ENCODE measurements at places on chromosomes 11 and 22. TPM values are rescaled to one million over a fixed set of nuclear protein-coding genes. Genes with fewer than 3 reads are reported as not detected.

DNA sequence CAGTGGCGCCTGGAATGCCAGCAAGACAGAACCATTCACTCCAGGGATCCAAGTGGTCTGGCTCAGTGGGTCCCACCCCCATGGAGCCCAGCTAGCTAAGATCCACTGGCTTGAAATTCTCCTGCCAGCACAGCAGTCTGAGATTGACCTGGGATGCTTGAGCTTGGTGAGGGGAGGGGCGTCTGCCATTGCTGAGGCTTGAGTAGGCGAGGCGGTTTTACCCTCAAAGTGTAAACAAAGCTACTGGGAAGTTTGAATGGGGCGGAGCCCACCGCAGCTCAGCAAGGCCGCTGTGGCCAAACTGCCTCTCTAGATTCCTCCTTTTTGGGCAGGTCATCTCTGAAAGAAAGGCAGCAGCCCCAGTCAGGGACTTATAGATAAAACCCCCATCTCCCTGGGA is 125.7 kb upstream of the DDI1 start:
- H3K36me3 ChIP-seq: no peaks in the 10 kb centered on the region
- DNase-seq: no peak
- H3K4me3 ChIP-seq: no peak overlapping the region
- no peak overlapping the region for H3K27ac ChIP-seq

The OR6T1 gene
- not detected for total RNA-seq

- DNase-seq: no peak
- no peaks in the 10 kb centered on the region for H3K27me3 ChIP-seq
- no peak overlapping the region for H3K27ac ChIP-seq
Observed at GRCh38 chr22:36088292-36088691, 59.7 kb upstream of the RBFOX2 start.

DNA sequence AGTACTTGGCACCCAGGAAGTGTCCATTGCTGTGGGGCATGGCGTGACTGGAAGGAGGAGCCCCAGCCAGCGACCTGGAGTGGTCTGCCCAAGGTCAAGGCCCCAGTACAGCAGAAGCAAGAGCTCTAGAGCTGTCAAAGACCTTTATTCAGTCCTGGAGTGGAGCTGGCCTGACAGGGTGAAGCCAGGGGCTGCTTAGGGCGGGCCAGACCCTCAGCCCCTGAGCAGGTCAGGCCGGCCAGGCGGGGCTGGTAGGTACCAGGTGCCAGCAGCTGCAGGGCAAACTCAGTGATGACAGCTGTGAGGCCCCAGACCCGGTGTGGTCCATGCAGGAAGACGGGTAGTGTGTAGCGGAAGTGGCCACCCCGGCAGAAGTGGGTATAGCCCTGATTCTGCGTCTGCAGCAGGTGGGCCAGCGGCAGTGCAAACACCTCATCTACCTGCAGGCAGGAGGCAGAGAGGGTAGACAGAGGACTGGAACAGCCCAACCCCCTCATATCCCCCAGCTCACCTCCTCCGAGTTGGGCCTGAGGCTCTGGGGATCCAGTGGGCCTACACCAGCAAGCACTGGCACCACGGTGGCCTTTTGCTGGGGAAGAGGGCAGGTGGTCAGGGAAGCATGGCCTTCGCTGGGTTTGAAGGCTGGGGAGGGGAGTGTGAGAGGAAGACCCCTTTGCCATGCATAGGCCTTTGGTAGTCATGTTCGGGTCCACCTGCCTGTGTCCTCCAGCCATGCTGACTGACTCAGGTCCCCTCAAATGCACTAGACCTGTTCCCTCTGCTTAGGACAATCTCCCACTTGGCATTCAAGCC is 1.7 kb downstream of the NUDT8 start:
- no peak for DNase-seq
- peak overlapping the region; percentile 29 for H3K27ac ChIP-seq
- H3K4me1 ChIP-seq: peaks cover 15% of the 10 kb centered on the region

- no peak overlapping the region for H3K4me3 ChIP-seq
- no peaks in the 10 kb centered on the region for H3K36me3 ChIP-seq
- no peak overlapping the region for H3K27ac ChIP-seq
- peaks cover 6% of the 10 kb centered on the region for H3K27me3 ChIP-seq
Observed at GRCh38 chr11:17498058-17498457, 21.4 kb upstream of the ABCC8 start.

The POLDIP3 gene
- total RNA-seq: 75.4 TPM

GRCh38 chr22:21677606-21678443 is 12.0 kb downstream of the PPIL2 start:
- H3K36me3 ChIP-seq: peaks cover 42% of the 10 kb centered on the region
- no peak overlapping the region for H3K4me3 ChIP-seq
- H3K27ac ChIP-seq: no peak overlapping the region
- H3K4me1 ChIP-seq: peaks cover 4% of the 10 kb centered on the region
- no peaks in the 10 kb centered on the region for H3K27me3 ChIP-seq

- H3K4me3 ChIP-seq: no peak overlapping the region
- no peaks in the 10 kb centered on the region for H3K36me3 ChIP-seq
- H3K27ac ChIP-seq: no peak overlapping the region
- peaks cover 4% of the 10 kb centered on the region for H3K27me3 ChIP-seq
Observed at GRCh38 chr11:102256251-102256650, 61.0 kb upstream of the BIRC3 start.

The PRSS23 gene
- total RNA-seq: 43.9 TPM

GRCh38 chr22:41198027-41198580 is 7.0 kb upstream of the L3MBTL2 start:
- H3K4me3 ChIP-seq: peak overlapping the region; percentile 80
- no peak overlapping the region for H3K27ac ChIP-seq
- peak; percentile 89 for DNase-seq
- H3K4me1 ChIP-seq: peaks cover 8% of the 10 kb centered on the region

- H3K27me3 ChIP-seq: no peaks in the 10 kb centered on the region
- peak; percentile 97 for DNase-seq
- peaks cover 27% of the 10 kb centered on the region for H3K4me1 ChIP-seq
- peaks cover 13% of the 10 kb centered on the region for H3K36me3 ChIP-seq
- peak overlapping the region; percentile 79 for H3K4me3 ChIP-seq
Observed at GRCh38 chr22:30634471-30635233, 929 bp upstream of the SLC35E4 start.
